ENCODE measurements at places on chromosomes 6 and 20.

DNA sequence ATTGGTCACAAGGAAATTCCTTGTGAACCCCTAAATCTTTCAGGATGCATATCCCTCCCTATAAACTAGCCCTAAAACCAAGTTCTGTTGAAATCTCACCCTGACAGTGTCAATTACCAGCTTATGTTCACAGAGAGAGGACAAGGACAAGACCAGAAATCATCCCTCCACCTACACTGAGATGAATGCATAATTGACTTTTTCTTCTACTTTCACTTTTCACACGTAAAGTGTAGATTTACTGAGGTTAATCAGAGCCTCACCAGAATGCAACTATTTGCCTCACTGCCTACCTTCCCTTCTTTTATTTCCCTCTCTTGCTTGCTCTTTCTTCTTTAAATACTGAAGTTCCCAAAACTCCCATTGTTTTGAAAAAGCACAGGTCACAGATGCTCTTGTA lies 15.3 kb upstream of the NKAIN2 start:
- H3K4me3 ChIP-seq, result no peak overlapping the region
- H3K27me3 ChIP-seq, result no peaks in the 10 kb centered on the region
- no peak overlapping the region for H3K27ac ChIP-seq
- no peaks in the 10 kb centered on the region for H3K4me1 ChIP-seq
- H3K36me3 ChIP-seq, result no peaks in the 10 kb centered on the region

GRCh38 chr20:39048000-39048696 lies 86.0 kb downstream of the DHX35 start:
- peaks cover 14% of the 10 kb centered on the region for H3K4me1 ChIP-seq
- DNase-seq, result peak; percentile 81
- H3K4me3 ChIP-seq, result no peak overlapping the region
- H3K27me3 ChIP-seq, result peaks cover 5% of the 10 kb centered on the region
- no peaks in the 10 kb centered on the region for H3K36me3 ChIP-seq

DNA sequence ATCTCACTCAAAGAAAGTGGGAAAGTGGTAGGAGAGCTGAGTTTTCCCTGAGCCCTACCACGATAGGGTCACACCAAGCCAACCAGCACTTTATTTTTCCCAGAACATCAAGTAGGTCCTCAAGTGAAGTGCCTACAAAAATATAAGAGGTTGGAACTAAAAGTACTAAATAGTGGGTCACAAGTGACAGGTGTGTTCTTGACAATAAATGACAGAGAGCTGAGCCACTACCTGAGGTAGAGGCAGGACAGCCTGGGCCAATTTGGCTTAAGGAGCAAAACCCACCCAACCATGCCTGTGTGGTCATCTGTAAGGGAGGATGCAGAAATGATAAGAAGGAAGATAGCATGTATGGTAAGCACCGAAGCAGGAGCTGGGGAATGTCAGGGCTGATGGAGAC lies 154.8 kb upstream of the SSTR4 start:
- H3K27me3 ChIP-seq, result no peaks in the 10 kb centered on the region
- no peak for DNase-seq
- no peaks in the 10 kb centered on the region for H3K36me3 ChIP-seq
- H3K4me3 ChIP-seq, result no peak overlapping the region
- no peaks in the 10 kb centered on the region for H3K4me1 ChIP-seq

- peak overlapping the region; percentile 66 for H3K4me3 ChIP-seq
- peak; percentile 76 for DNase-seq
- H3K27ac ChIP-seq, result peak overlapping the region; percentile 99
- H3K36me3 ChIP-seq, result peaks cover 29% of the 10 kb centered on the region
Measured at GRCh38 chr20:57628047-57628961, 8.1 kb upstream of the ZBP1 start.

DNA sequence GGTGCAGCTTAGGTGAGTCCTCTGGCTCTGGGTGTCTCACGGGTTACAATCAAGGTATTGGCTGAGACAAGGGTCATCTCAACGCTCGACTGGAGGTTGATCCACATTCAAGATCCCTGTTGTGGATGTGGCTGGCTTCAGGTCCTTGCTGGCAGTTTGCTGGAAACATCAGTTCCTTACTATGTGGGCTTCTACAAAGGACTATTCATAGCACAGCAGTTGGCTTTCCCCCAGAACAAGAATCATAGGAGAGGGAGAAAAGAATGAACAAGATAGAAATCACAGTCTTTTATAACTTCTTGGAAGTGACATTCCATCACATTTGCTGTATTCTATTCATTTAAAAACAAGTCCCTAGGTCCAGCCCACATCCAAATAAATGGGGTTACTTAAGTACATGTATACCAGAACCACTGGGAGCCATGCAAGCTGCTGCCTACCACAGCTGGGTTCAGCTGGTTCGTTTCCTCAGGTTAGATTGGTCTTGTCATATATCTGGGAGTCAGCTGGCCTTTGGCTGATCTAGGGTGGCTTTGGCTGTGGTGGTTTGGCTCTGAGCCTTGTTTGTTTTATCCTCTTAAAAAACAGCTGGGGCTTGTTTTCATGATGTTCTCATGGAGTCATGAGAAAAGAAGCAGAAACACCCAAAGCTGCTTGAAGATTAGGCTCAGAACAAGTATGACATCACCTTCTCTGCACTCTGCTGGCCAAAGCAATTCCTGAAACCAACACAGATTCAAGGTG lies 433.2 kb upstream of the SPTLC3 start:
- H3K36me3 ChIP-seq, result no peaks in the 10 kb centered on the region
- no peak overlapping the region for H3K27ac ChIP-seq
- H3K27me3 ChIP-seq, result no peaks in the 10 kb centered on the region
- no peak for DNase-seq

GRCh38 chr6:161949531-161949930 lies 675.7 kb upstream of the AGPAT4 start:
- no peaks in the 10 kb centered on the region for H3K27me3 ChIP-seq
- no peaks in the 10 kb centered on the region for H3K4me1 ChIP-seq
- H3K36me3 ChIP-seq, result no peaks in the 10 kb centered on the region
- DNase-seq, result no peak

GRCh38 chr6:4463236-4463635 lies 313.0 kb upstream of the CDYL start:
- H3K27ac ChIP-seq, result no peak overlapping the region
- H3K4me1 ChIP-seq, result no peaks in the 10 kb centered on the region
- no peak for DNase-seq
- H3K36me3 ChIP-seq, result no peaks in the 10 kb centered on the region
- peaks cover 2% of the 10 kb centered on the region for H3K27me3 ChIP-seq
- no peak overlapping the region for H3K4me3 ChIP-seq

GRCh38 chr6:53608396-53608795 lies 57.2 kb downstream of the KLHL31 start:
- no peak for DNase-seq
- no peaks in the 10 kb centered on the region for H3K36me3 ChIP-seq
- H3K4me3 ChIP-seq, result no peak overlapping the region

DNA sequence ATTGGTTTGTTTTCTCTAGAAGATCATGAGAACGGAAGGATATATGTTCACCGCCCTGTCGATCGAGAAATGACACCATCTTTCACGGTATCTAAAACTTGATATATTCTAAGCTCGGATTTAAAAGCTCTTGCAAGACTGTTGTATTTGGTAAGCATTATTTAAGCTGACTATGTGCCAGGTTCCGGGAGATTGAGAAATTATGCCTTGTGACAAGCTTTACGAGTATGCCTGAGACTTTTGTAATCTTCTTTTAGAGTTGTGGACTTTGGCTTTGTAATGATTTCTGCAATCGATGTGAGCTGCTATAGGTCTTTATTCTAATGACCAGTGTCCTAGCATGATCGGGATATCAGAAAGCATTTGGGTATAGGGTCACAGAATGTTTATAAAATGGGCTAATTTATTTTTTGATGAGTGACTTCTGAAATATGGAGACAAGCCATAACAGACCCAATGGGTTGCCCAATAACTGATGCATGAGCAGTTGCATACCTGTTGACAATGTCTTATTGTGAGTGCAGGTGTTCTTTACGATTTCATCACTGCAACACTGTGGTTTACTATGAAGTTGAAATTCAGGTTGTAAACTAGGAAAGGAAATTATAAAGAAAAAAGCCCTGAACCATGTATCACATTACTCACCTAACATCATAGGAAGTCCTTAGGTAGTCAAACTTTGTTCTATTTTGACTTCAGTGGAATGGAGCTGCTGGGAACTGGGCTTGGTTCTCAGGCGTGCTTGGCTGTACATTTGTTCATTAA lies 14.0 kb downstream of the CDH26 start:
- H3K4me1 ChIP-seq, result no peaks in the 10 kb centered on the region
- DNase-seq, result no peak
- H3K4me3 ChIP-seq, result no peak overlapping the region
- H3K27ac ChIP-seq, result no peak overlapping the region

DNA sequence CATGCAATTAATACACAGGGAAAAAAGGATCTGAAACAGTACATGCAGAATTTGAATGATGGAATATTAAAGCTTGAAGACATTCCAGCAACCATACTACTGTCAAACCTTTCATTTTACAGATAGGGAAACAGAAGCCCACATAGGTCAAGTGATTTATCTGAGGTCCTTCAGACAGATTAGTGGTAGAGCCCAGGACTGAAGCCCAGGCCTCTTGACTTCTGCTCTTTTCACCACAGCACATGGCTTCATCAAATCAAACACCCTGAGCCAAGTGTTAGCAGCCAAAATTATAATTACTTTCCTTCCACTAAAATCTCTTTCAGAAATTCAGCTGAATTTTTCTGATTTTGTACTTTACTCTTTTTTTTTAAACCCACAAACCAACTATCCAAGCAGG lies 435.6 kb upstream of the RUNX2 start:
- H3K36me3 ChIP-seq, result peaks cover 8% of the 10 kb centered on the region
- no peak for DNase-seq
- H3K4me1 ChIP-seq, result no peaks in the 10 kb centered on the region

DNA sequence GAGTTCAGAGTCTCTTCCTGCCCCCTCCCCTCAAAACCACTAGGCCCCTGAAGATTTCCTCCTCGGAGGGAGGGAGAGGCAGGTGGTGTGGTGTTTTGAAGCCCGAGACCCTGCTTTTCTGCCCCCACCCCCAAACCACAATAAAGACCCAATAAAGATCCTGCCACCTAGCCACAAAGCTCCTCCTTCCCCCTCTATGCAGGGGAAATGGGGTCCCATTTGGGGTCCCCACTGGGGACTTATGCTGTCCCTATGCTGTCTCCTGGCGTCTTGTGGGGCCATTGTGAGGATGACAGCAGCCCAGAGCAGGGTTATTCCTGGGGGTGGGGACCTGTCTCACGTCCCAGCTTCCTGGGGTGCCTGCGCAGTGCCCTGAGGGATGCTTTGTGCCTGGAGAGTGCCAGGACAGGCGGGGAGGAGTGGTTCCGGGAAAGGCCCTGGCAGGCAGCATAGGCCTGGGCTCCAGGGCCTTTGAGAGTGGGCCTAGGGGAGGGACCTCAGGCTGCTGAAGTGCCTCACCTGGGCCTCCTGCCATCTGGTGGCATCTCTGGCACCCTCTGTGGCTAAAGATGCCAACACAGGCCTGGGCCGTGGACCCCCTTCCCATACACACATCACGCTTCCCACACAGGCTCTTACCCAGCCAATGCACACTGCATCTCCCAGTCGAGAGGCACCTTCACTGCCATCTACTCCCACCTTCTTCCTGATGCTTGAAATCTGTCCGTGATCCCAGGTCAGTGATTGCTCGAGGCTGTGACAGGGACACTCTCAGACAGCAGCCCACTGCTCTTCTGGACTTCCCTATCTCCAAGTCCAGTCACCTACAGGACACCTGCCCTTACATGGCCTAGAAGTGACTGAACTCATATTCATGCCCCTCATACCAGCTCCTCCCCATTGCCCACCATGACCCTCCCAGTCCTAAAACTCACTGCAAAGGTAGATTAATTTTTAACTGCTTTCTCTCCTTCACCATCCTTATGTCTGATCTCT lies 7.9 kb upstream of the ARMC12 start:
- DNase-seq, result peak; percentile 64
- no peaks in the 10 kb centered on the region for H3K27me3 ChIP-seq
- peak overlapping the region; percentile 64 for H3K4me3 ChIP-seq
- peaks cover 72% of the 10 kb centered on the region for H3K4me1 ChIP-seq
- H3K36me3 ChIP-seq, result no peaks in the 10 kb centered on the region

DNA sequence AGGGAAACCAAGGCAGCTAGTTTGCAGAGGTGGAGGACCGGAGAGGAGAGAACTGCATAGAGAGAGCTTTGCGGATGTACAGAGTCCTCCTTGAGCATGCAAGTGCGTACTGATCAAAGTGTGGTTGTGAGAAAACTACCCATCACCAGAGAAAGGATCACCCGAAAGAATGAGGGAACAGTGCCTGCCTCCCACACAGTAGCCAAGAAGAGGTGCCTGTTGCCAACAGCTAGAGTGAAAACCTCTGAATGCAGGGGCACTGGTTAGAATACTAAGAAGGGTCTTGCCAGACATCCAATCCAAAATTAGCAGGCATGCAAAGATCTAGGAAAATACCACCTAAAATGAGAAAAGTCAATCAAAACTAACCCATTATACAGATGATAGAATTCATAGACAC lies 166.6 kb upstream of the AKAP12 start:
- no peak overlapping the region for H3K4me3 ChIP-seq
- no peak for DNase-seq
- no peaks in the 10 kb centered on the region for H3K27me3 ChIP-seq
- no peaks in the 10 kb centered on the region for H3K4me1 ChIP-seq

DNA sequence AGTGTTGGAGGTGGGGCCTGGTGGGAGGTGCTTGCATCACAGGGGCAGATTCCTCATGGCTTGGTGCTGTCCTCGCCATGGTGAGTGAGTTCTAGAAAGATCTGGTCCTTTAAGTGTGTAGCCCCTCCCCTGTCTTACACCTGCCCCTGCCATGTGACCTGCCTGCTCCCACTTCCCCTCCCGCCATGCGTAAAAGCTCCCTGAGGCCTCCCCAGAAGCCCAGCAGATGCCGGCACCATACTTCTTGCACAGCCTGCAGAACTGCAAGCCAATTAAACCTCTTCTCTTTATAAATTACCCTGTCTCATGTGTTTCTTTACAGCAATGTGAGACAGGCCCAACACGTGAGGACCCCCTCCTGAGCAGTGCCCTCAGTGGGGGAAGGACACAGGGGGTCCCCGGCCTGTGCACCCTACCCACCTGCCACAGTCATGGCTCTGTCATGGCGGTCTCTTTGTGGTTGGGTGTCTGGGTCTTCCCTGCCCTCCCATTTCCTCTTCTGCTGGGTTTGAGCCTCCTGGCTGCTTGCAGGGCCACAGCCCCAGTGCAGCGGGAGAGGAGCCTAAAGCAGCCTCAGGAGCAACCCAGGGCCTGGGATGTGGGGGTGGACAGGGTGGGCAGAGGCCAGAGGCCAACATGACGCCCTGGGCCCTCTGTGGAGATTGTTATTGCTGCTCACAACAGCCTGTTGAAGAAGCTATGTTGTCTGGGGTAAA lies 87.2 kb upstream of the QKI start:
- no peak overlapping the region for H3K4me3 ChIP-seq
- no peak for DNase-seq
- H3K27me3 ChIP-seq, result peaks cover 14% of the 10 kb centered on the region
- H3K36me3 ChIP-seq, result no peaks in the 10 kb centered on the region

DNA sequence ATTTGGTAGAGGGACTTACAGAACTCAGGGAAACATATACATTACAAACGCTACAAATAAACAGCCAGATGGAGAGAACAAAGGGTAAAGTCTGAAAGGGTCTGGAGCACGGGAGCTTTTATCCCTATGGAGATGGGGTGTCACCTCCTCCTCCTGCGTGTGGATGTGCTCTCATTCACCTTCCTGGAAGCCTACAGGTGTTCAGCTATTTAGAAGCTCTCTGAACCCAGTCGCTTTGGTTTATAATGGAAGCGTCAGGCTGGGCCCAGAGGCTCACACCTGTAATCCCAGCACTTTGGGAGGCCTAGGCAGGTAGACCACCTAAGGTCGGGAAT lies 17.7 kb upstream of the ITCH start:
- no peaks in the 10 kb centered on the region for H3K27me3 ChIP-seq
- no peak for DNase-seq
- peaks cover 8% of the 10 kb centered on the region for H3K4me1 ChIP-seq

- no peak for DNase-seq
- no peak overlapping the region for H3K4me3 ChIP-seq
- H3K36me3 ChIP-seq, result peaks cover 22% of the 10 kb centered on the region
- no peak overlapping the region for H3K27ac ChIP-seq
Measured at GRCh38 chr6:137685798-137686375, 181.2 kb upstream of the TNFAIP3 start.

All from activated CD8-positive, alpha-beta memory T cell treated with anti-CD3 and anti-CD28 coated beads, Interleukin-2, amount 10 ng/mL, durations not matched to agents 7 days and 5 days (primary cell).